CD14-positive monocyte (primary cell): ENCODE measurements at places on chromosomes 7 and 10. TPM values are rescaled to one million over a fixed set of nuclear protein-coding genes. Genes with fewer than 3 reads are reported as not detected.

DNA sequence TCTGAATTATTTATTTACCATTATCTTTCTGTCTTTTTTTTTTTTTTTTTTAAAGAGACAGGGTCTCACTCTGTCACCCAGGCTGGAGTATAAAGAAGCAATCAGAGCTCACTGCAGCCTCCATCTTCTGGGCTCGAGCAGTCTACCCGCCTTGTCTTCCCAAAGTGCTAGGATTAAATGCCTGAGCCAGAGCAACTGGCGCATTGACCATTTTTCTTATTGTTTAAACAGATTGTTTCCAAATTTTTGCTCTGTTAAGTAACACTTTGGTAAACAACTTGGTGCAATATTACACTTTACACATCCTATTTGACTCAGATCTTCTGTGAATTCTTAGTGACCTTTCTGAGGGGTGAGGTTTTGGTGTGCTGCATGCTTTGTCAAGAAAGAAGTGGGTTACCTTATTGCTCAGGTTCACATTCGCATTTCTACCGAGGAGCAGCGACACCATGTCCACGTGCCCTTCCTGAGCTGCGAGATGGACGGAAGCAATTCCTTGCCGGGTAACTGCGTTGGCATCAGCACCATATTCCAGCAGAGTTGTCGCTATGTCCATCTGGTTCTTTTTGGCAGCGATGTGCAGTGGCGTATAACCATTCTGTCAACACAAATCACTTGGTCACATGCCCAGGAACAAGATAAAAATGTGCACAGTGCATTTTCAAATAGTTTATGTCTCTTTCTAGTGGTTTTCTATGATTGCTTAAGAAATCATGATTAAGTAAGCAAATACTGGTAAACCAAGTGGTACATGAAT is 203.2 kb downstream of the ANK3 start:
- H3K4me1 ChIP-seq = no peaks in the 10 kb centered on the region
- no peak for DNase-seq
- H3K36me3 ChIP-seq = no peaks in the 10 kb centered on the region
- H3K27me3 ChIP-seq = no peaks in the 10 kb centered on the region

DNA sequence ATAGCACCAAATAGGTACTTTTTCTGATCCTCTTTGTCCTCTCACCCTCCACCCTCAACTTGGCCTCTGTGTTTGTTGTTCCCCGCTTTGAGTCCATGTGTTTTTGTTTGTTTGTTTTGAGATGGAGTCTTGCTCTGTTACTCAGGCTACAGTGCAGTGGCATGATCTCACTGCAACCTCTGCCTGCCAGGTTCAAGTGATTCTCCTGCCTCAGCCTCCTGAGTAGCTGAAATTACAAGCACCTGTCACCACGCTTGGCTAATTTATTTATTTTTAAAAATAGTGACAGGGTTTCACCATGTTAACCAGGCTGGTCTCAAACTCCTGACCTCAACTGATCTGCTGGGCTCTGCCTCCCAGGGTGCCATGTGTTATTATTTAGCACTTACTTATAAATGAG is 5.3 kb downstream of the ZNF273 start:
- H3K36me3 ChIP-seq = no peaks in the 10 kb centered on the region
- no peak overlapping the region for H3K27ac ChIP-seq
- H3K4me1 ChIP-seq = peaks cover 10% of the 10 kb centered on the region
- H3K4me3 ChIP-seq = no peak overlapping the region

The SLC26A3 gene
- polyA plus RNA-seq = not detected

GRCh38 chr10:9229702-9230244 is 1175.3 kb downstream of the GATA3 start:
- H3K27ac ChIP-seq = no peak overlapping the region
- no peaks in the 10 kb centered on the region for H3K36me3 ChIP-seq
- peak overlapping the region; percentile 43 for H3K4me3 ChIP-seq
- no peaks in the 10 kb centered on the region for H3K4me1 ChIP-seq
- H3K27me3 ChIP-seq = no peaks in the 10 kb centered on the region
- no peak for DNase-seq

DNA sequence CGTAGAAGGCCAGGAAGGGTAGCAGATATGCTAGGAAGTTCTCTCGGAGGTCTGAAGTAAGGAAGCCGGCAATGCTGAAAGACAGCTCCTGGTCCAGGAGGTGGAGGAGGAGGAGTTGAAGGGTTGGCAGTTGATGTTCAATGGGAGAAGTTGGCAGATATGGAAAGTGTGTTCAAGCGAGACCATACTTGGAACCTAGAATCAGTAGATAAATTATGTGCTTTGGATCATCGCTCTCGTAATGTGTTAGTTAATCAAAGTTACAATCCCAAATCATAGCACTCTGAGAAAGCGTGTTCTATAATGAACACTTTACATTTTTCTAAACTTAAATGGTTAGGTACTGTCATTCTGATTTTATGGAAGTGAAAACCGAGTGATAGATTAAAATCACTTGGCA is 152.9 kb downstream of the CELF2 start:
- H3K4me1 ChIP-seq = peaks cover 82% of the 10 kb centered on the region
- DNase-seq = no peak
- H3K36me3 ChIP-seq = peaks cover 19% of the 10 kb centered on the region
- H3K27me3 ChIP-seq = no peaks in the 10 kb centered on the region

GRCh38 chr10:81042647-81043046 is 504.9 kb downstream of the SH2D4B start:
- H3K27ac ChIP-seq = no peak overlapping the region
- H3K4me3 ChIP-seq = no peak overlapping the region
- no peaks in the 10 kb centered on the region for H3K27me3 ChIP-seq
- DNase-seq = no peak
- no peaks in the 10 kb centered on the region for H3K4me1 ChIP-seq

- H3K36me3 ChIP-seq = no peaks in the 10 kb centered on the region
- H3K27me3 ChIP-seq = no peaks in the 10 kb centered on the region
- H3K4me3 ChIP-seq = no peak overlapping the region
Measured at GRCh38 chr10:114715171-114715670, 57.1 kb upstream of the ABLIM1 start.

The TUBB8 gene
- polyA plus RNA-seq = not detected in 2 replicates

GRCh38 chr7:8134089-8134733 is 127.8 kb downstream of the ICA1 start:
- no peaks in the 10 kb centered on the region for H3K4me1 ChIP-seq
- DNase-seq = no peak
- no peaks in the 10 kb centered on the region for H3K36me3 ChIP-seq
- H3K27ac ChIP-seq = no peak overlapping the region

DNA sequence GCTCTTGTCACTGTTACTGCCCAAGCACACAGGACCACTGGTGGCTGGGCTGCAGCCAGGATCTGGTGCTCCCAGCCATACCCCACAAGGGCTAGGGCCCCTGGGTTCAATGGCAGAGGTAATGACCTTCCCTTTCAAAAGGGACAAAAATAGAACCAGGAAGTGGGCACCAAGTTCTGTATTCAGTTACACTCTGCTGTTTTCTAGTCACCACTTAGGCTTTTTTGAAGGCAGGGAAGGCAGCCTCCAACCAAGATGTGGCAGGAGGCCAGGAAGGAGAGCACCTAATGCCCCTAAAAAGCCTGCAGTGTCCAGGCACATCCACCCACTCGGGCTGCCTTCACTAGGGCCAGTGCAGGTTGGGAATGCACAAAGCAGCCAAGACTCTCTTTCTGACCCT is 47.8 kb downstream of the NOD1 start:
- DNase-seq = peak; percentile 34
- peak overlapping the region; percentile 53 for H3K27ac ChIP-seq
- peaks cover 100% of the 10 kb centered on the region for H3K4me1 ChIP-seq

DNA sequence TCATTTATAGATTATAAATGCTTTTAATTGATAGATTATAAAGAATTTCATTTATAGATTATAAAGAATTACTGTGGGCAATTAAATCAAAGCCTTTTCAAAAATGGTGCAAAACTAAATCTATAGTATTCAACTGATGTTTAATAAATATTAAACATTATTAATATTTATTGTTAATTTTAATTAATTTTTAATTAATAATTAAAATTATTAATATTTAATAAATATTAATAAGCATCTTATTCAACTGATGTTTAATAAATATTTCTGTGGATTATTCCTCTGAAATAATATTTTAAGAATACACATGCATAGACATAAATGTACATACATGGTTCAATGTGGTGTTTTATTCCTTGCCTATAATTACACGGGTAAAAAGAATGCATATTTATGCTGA is 346.8 kb downstream of the PCDH15 start:
- no peaks in the 10 kb centered on the region for H3K36me3 ChIP-seq
- no peak for DNase-seq
- no peak overlapping the region for H3K4me3 ChIP-seq
- H3K27ac ChIP-seq = no peak overlapping the region
- no peaks in the 10 kb centered on the region for H3K4me1 ChIP-seq

DNA sequence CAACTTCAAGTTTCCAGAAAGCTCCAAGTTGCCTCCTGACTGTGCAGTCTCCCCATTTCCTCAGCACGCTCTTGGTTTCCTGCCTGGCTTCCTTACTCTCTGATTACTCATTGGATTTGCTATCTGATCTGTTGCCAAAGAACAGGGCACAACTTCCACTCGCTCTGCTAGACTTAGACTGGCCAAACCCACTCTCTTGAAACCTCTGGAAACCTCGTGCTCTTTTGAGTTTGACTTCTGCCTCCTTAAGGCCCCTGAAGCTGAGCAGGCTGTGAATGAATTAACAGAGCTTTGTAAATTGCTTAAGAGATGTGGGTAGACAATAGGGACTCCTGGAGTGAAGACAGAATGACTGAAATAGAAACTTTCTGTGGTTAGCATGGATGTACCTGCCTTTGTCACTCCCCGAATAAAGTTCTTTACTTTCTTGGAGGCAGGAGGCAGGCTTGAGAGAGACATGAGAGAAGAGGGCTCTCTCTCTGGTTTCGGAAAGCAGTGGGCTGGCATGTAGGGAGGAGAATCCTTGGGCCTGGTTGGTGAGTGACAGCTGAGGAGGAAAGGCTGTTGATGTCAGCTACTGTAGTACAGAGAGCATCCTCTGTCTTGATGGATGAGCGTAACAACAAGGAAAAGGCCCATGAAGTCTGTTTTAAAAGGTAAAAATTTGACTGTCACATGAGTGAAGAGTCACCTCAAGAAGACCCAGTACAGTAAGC is 70.8 kb downstream of the CHN2 start:
- no peaks in the 10 kb centered on the region for H3K36me3 ChIP-seq
- DNase-seq = no peak
- no peaks in the 10 kb centered on the region for H3K27me3 ChIP-seq
- no peak overlapping the region for H3K4me3 ChIP-seq

The CYP3A7 gene
- polyA plus RNA-seq = not detected

The SLC35G1 gene
- 0.55 and 0.67 TPM in 2 replicates for polyA plus RNA-seq

The MYOF gene
- 17.5 and 29.1 TPM in 2 replicates for polyA plus RNA-seq

DNA sequence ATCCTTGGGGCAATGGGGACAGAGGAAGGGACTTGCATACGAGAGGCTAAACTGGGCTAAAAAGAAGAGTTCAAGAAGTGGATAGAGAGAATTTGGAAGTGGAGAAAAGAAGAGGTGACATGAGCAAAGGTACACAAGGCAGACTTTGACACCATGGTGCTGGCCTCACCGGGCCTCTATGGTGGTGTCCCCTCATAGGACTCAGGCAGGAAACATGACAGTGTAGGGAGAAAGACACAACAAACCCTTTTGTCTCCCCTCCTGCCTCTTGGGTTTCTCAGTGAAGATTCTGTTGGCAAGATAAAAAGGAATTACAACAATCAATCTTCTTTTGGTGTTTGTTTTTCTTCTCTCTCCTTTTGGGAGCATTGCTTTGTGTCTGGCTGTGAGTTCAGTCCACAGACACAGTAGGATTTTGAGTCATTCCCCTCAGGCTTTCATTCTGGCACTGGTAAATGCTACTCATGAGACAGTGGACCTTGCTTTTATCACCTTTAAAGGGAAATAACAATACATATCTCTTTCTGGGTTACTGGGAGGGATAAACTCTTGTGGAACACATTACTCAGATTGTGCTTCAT is 827.7 kb downstream of the TNS3 start:
- no peak overlapping the region for H3K27ac ChIP-seq
- H3K36me3 ChIP-seq = no peaks in the 10 kb centered on the region
- H3K4me1 ChIP-seq = no peaks in the 10 kb centered on the region
- no peak for DNase-seq
- no peak overlapping the region for H3K4me3 ChIP-seq
